ENCODE measurements at places on chromosomes 5 and 9. TPM values are rescaled to one million over a fixed set of nuclear protein-coding genes. Genes with fewer than 3 reads are reported as not detected.

DNA sequence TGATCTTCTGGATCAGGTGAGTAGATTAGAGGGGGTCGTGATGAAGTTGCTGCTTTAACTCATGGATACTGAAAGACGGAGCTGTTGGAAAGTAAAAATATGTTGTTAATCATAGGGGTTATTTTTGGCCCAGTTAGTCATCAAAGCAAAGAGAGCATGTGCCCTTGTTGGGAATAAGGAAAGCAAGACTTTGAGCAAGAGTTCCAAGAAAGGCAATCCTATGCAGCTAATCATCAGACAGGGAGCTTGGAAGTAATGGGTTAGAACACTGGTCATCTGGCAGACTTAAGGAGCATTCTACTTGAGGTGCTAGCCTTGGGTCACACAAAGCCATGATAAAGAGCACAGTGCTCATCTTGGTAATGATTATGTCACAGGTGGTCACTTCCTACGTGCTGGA lies 18.3 kb downstream of the ASPN start:
- DNase-seq, result no peak

DNA sequence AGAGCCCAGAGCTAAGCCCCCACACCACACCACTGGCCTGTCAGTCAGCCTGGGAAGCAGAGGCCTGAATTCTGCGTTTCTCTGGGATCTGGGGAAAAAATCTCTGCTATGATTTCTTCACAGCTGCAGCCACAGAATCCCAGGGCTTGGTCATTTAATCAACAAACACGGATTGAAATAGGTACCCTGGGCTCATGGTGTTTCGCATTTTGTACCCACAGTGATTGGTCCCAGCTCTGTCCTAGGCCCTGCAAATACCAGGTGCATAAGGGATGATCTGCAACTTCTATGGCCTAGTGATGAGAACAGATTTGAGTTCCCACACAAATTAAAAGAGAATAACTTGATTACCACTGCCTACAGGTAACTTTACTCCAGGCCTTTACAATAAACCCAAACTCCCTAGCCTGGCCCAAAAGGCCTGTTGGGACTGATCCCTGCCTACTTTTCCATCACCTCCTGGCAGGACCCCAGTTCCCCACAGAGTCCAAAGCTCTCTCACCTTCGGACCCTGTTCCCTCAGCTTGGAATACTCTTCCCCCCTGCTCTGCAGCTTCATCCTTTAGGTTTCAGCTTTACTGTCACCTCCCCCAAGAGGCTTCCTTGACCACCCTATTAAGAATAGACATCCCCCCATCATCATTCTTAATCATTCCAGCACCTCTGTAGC lies 14.7 kb upstream of the SAP30L start:
- DNase-seq, result no peak

DNA sequence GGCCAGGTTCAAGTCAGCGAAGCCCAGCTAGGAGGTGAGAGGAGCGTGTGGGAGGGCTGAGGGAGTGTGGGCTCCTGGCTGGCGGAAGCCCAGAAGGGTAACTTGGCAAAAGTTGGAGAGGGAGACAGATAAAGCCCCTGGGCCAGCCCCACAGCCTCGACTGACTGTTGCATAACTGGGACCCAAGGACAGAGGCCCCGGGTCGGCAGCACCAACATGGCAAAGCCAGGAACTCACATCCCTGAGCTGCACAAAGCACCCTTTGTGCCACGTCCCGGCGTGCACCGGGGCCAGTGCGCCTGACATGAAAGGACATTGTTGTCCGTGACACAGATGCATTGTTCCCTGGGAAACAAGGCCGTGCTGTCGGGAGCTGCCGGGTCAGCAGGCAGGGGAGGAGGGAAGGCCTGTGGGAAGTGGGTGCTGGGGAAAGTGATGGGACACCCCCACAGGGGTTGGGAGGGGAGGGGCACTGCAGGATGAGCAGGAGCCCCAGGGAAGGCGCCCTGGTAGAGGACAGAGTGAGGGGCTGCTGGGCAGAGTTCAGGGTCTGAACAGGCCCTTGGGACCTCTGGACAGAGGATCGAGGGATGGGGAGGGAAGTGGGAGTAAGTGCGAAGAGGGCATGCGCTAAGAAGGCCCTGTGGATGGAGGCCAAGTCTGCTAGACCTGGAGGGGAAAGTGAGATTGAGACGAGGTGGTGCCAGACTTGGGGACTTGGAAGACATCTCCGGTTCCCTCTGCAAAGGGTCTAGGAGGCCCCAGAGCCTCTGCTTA lies 13.0 kb upstream of the DPM2 start:
- no peak for DNase-seq

GRCh38 chr9:111743275-111743674 lies 51.5 kb downstream of the SHOC1 start:
- DNase-seq, result no peak

DNA sequence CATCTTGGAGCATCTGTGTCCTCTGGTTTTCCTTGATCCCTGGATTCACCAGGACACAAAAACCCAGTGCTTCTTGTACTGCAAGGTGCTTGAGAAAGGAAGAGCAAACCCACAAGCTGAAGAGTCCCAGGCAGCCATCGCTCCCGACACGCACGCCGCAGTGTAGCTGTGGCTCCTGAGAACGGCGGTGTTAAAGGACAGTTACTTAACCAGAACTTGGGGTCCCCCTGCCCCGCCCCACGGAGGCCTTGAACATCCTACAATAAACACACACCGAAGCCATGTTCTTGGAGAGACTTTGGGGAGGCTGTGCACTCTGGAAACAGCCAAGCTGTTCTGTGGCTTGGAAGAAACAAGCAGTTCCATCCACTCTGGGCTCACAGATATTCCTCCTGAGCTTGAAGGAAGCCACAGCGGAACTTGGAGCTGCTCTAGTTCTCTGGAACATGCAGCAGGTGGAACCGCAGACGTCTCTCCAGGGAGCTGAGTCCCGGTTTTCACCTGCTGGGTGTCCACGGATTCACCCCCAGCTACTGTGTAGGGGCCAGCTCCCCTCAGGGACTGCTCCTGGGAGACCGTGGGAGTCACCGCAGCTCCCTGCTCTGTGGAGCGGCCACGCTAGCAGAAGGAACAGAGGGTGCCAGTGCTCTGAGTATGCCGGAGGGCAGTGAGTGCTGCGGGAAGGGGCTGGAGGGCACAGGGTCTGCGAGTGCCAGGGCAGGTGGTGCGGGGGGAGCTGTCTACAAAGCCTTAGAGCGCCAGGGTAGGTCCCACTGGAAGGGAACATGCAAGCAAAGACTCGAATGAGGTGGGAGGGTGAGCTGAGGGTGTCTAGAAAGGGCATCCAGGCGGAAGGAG lies 107.3 kb downstream of the ADAMTS2 start:
- no peak for DNase-seq

- peak; percentile 52 for DNase-seq
Observed at GRCh38 chr5:111513131-111513520, 791 bp upstream of the STARD4 start.

- no peak for DNase-seq
Observed at GRCh38 chr9:113853333-113853732, 22.8 kb upstream of the ZNF618 start.

DNA sequence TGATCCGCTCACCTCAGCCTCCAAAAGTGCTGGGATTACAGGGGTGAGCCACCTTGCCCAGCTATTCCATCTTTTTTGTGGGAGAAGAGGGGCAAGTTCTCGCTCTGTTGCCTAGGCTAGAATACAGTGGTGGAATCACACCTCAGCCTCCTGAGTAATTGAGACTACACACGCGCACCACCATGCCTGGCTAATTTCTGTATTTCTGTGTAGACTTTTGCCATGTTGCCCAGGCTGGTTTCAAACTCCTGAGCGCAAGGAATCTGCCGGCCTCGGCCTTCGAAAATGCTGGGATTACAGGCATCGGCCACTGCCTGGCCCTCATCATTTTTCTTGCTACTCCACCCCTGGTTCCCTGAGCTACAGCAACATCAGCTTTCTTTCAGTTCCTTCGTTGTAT lies 2.8 kb upstream of the NOL6 start:
- no peak for DNase-seq

The LOX gene
- polyA plus RNA-seq, result 33.4 TPM

DNA sequence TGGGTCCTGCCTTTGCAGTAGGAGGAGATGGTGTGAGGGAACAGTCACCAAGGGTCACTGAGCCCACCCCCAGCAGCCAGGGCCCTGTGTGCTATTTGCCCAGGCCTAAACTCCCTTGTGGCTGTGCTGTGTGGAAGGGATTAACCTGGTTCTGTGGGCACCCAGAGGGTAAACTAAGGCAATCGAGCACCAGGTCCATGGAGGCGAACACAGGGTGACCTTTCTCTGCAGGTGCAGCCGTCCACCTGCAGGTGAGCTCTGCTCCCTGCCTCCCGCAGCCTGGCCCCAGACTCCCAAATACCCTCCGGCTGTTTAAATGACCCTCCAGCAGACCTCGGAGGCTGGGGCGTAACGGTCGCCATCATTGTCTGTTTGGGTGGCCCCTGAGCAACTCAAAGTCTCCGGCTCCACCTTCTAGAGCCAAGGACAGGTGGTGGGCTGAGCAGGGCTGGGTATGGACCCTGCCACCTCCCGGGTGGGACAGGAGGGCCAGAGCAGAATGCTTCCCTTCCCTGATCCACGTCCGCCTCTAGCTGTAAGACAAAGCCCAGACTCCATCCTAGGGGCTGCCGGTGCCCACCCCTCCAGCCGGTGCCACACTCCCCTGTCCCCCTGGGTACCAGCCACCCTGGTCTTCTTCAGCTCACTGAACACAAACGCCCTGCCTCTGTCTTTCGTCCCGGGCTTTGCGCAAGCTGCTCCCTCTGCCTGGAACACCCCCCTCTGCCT lies 34.1 kb upstream of the FIBCD1 start:
- DNase-seq, result no peak

DNA sequence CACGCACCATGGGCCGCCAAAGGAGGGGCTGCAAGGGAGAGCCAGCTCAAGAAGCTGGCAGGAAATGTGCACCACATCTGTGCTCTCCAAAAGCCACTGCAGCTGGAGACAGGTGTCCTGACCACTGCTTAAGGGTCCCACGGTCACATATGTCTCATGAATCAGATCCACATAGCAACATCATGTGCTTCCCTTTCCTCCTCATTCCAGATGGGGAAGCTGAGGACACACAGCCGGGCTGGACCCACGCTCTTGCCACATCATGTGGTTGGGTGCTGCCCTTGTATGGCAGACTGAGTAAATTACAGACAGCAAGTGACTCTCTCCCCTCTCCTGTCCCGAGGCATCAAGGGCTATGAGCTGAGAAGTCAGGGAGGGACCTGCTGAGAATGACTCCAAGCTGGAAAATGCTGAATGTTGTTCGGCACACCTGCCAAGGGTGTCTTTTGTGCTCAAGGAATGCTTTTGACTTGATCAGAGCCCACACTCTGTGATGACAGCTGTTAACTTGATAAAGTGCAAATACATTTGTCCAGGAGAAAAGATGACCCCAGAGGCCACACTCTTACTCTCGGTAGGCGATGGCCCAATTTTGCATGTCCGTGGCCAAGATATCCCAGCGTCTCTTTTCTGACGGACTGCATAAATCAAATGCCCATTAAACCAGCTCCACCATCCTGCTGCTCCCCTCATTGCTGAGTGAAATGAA lies 58.2 kb downstream of the NSUN2 start:
- DNase-seq, result no peak

GRCh38 chr9:120389300-120389699 lies 190.7 kb downstream of the CDK5RAP2 start:
- DNase-seq, result no peak

The CYLC2 gene
- polyA plus RNA-seq, result not detected

DNA sequence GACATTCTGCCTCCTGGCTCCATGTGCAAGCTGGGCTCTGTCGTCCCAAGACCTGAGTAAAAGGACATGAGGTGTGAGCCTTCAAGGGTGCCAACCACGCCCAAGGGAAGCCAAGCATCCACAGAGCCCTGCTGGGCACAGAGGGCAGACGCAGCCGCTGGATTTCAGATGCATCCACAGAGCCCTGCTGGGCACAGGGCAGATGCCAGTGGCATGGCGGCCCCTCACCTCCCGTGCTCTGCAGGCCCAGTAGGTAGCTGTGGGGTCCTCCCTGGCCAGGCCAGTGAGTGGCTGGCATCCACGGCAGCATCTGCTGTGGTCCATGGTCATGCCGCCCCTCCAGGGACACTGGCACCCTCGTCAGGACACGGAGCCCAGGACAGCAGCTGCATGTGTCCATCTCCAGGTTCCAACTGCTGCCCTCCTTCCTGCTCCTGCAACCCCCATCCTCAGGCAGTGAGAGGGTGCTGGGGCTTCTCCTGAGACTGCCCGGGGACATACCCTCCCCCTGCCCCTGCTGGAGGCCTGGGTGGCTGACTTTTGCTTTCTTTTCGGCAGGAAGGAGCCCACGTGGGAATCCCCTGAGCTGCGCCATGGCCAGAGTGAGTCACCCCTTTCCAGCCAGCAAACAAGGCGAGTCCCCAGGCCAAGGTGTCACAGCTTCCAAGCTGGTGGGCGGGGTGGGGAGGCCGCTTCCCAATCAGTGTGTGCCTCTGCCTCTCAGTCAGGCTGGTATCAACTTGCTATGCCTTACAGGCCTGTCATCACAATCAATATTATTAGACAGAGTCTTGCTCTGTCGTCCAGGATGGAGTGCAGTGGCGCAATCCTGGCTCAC lies 4.0 kb upstream of the TRAF2 start:
- no peak for DNase-seq

DNA sequence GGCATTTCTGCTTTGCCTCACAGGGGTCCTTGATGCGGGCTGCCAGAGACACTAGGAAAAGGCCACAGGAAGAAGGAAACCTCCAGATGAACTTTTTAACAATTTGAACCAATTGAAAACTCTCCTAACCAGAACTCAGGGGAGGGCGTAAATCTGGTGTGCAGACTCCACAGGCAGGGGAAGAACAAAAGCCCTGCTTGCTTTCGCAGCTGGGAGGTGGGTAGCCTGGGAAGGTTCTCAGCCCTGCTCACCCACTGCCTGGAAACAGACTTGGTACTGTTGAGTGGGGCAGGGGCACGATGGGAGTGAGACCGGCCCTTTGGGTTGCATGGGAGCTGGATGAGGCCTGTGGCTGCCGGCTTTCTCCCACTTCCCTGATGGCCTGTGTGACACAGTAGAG lies 237.8 kb upstream of the TLE4 start:
- no peak for DNase-seq

- DNase-seq, result no peak
Observed at GRCh38 chr5:1918488-1919208, 35.9 kb upstream of the IRX4 start.

- DNase-seq, result no peak
Observed at GRCh38 chr9:106535439-106535838, 327.5 kb upstream of the ZNF462 start.

The PCDHGA8 gene
- polyA plus RNA-seq, result 0.52 TPM
